ENCODE measurements at places on chromosomes 5 and 9.

DNA sequence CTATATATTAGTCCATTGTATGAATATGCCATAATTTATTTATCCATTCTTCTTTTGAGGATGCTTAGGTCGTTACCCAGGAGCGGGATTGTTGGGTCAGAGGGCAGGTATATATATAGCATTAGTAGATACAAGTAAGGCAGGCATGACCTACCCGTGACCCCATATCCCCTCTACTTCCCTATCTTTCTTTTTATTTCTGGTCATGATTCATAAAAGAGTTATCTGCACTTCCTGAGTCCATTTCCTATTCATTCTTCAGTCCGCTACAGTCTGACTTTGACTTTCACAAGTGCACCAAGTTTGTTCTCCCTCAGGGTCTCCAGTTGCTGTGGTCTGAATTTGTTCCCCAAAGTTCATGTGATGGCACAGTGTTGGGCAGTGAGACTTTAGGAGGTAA lies 6.9 kb downstream of the RHOBTB3 start:
- no peak for DNase-seq

DNA sequence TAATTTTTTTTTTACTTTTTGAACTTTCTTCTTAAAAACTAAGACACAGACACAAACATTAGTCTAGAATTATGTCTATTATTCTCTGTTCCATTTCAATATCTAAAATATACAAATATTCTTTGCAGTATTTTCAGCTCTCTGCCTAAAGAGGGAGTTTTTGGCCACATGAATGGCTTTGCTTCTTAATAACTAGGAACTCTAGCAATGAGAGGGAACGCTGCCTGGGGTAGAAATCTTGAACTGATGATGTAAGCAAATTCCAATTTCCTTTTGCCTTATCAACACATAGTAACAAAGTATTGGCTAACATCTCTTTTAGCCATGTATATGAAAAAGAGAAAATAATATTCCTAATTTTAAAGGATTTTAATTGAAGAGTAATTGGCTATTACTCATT lies 51.9 kb downstream of the SLC25A46 start:
- peak; percentile 16 for DNase-seq

- no peak for DNase-seq
Measured at GRCh38 chr5:2550509-2550908, 201.0 kb downstream of the IRX2 start.

DNA sequence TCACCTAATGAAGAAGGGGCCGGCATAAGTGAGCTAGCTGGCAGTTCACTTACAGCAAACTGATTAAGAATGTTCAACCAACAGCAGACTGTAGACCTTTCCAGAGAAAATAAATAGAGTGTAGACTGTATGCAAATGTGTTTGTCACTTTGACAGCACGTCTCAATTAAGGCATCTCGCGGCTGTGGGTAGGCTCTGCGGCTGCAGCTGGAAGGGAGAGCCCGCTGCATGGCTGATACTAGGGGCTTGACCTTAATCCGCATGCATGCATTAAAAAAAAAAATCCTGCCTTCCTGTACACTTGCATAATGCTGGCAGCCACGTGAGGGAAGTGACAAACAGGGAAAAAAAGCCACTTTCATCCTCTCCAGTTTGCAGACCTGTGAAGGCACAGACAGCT lies 82.3 kb downstream of the CRB2 start:
- no peak for DNase-seq

- no peak for DNase-seq
Measured at GRCh38 chr5:134403951-134404350, 7.7 kb downstream of the CDKN2AIPNL start.

GRCh38 chr9:20065046-20065445 lies 276.2 kb upstream of the SLC24A2 start:
- no peak for DNase-seq

- DNase-seq = no peak
Measured at GRCh38 chr5:107425541-107426031, 245.2 kb downstream of the EFNA5 start.

DNA sequence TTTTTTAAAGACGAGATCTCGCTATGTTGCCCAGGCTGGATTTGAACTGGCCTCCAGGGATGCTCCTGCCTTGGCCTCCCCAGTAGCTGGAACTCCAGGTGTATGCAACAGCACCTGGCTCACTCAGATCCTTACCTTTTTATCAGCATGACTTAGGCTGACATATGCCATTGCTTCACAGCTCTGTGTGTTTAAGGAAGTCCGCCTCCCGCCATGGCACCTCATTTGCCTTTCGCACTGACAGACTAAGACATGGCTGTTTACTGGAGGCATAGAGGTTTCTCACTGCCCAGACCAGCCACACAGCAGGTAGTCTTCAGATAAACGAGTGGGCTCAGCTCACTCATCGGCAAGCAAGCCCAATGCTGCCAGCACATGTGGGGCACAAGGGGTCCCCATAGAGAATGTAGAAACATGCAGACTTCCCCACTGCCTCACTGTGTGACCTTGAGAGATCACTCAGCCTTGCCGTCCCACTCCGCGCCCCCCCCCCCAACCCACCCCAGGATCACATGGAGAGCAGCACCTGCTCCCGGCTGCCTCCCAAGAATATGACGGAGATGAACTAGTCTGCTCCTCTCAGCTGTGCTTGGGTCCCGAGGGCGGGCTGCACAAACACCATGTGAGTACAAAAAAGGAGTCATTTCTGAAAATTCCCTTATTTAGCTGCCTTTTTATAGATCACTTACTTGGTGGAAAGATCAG lies 62.8 kb downstream of the DCP2 start:
- DNase-seq = no peak

- DNase-seq = no peak
Measured at GRCh38 chr5:175047048-175047447, 322.7 kb downstream of the MSX2 start.

- no peak for DNase-seq
Measured at GRCh38 chr9:75116306-75116705, 28.0 kb downstream of the OSTF1 start.

- DNase-seq = no peak
Measured at GRCh38 chr9:109894473-109894872, 114.5 kb downstream of the PALM2AKAP2 start.

DNA sequence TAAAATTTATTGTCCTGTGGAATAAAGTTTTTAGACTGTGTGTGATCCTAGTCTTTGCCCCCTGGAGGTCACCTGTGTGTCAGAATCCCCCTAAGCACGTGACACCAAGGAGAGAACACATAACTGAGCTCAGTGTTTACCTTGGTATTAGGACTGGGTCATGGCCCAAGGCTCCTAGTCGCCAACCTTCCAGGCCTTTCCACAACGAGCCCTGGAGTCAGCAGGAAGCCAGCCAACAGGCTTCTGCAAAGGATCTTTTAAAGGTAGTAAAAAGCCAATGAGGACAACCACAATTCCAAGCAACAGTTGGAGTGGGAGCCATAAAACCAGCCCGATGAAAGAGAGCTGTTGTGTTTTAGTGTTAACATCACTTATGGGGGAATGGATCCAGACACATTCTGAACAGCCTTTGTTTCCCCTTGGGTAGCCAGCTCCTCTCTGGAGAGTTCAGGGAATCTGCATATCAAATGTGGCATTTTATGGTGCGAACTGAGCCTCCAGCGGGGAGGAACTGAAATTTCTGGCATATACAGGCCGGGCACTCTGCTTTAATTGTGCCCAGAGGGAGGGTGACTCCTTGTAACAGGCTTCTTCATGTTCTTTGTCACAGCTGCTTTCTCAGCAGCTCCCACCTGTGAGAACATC lies 239.9 kb downstream of the FSTL4 start:
- DNase-seq = no peak

DNA sequence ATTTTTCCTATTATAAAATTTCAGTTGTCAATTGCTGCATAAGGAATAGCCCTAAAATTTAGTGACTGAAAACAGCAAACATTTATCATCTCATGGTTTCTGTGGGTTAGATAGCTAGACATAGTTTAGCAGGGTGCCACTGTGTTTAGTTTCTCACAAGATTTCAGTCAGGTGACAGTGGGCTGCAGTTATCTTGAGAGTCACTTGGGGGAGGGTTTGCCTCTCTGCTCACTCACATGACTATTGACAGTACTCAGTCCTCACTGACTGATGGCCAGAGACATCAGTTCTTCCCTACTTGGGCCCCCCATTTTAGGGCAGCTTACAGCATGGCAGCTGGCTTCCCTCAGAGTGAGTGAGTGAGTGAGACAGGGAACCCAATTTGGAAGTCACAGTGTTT lies 42.0 kb downstream of the PBX3 start:
- DNase-seq = no peak

DNA sequence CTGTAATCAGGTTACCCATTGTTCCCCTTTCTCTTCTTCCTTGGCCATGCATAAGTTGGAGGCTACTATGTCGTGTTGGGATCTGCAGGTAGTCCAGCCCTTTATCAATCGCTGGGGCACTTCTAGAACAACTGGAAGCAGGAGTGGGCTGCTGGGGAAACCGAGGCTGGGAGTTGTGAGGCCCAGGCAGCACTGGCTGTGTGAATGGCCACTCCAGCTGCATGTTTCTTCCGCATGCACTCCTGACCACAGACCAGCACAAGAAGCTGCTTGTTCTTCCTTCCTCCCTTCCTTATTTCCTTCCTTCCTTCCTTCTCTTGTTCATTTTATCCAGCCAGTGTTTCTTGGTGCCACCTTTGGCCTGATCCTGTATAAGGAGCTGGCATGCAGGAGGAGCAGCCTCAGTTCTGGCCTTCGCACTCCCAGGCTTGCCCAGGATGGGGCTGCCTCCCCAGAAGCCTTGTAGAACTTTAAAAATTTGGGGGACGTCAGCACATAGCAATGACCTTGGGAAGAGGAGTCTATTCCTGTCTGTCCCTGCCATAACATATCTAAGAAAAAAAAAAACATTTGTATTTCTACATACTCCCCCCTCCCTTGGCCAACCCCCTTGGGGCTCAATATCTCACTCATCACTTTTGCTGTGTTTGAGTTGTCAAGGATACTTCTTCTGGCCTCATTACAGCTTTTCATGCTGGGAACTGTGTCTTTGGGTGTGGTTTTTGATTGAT lies 20.8 kb upstream of the CXCL14 start:
- peak; percentile 13 for DNase-seq

- DNase-seq = no peak
Measured at GRCh38 chr9:126829035-126829434, 24.2 kb downstream of the ZBTB43 start.

- no peak for DNase-seq
Measured at GRCh38 chr9:21901546-21901945, 92.6 kb downstream of the CDKN2A start.

GRCh38 chr9:78507037-78507436 lies 210.1 kb downstream of the PSAT1 start:
- DNase-seq = no peak

- no peak for DNase-seq
Measured at GRCh38 chr9:110089681-110090370, 118.1 kb downstream of the C9orf152 start.

DNA sequence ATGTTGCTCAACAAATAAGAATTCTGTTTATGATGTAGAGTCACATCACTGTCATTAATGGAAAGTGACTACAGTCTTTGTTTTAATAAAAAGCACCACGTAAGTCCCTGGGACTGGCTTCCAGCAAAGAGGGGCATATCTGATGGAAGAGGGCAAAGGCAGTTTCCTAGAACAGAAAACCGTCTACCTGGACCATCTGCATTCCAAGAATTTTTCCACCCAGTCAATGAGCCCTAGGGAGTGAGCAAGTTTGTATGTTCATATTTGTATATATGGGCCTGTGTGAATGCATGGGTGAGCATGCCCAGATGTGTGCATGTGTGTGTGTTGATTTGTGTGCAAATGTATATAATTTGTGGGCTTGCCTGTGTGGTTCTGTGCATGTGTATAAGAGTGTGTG lies 156.8 kb upstream of the SEMA6A start:
- no peak for DNase-seq

DNA sequence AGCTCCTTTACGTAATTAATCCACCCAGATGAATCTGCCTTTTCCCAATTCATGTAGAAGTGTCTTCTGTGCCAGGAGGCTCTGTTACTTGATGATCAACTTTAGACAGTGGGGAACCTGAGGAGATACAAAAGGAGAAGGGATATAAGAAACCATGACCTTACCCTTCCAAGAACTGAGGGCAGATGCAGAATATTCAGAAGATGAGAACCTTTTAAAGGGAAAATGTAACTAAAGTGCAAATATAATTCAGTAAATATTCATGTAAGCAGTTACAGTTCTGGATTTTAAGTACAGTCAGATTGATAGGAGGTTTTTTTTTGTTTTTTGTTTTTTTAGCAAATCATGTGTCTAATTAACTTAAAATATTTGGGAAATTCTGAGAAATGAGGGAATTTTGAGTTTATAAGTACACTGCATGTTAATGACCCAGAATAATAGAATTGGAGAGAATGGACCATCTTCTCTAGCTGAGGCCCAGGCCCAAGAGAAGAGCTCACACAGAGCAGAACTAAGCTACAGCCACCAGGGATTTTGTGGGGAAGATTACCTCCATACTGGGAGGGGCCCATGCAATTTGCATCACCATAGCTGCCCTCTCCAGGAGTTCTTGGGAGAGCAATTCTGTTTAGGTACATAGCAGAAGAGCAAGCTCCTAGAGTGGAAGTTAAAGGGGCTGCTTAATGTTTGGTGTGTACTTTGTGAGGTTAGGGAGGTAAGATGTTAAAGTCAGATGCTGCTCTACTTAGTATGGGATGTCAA lies 61.5 kb downstream of the SV2C start:
- DNase-seq = no peak

GRCh38 chr5:112929336-112930081 lies 7.5 kb upstream of the REEP5 start:
- no peak for DNase-seq

DNA sequence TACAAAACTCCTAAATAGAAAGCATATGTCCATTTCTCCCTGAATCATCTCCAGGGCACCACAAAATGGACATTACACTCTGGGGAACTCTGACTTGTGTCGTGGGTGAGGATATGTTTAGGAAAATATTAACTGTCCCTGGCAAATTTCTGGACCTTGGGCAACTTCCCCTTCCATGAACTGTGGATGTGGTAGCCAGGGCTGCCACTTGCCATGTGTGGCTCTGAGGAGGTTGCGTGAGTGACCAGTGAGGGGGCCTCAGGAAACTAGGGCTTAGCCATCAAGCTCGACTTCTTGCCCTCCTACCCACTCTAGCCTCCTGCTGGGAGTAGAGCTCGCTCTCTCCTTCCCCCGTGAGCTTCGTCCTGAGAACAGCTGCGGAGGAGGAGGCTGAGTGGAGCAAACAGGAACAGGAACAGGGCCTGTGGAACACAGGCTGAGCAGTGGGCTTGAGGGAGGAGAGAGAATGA lies 13.8 kb upstream of the STC2 start:
- DNase-seq = no peak

- DNase-seq = no peak
Measured at GRCh38 chr5:57666582-57666981, 184.0 kb upstream of the ACTBL2 start.

- peak; percentile 39 for DNase-seq
Measured at GRCh38 chr5:66171349-66172344, 27.5 kb downstream of the SREK1 start.

- DNase-seq = peak; percentile 37
Measured at GRCh38 chr5:126015235-126016181, 407.7 kb upstream of the GRAMD2B start.

GRCh38 chr5:65078331-65078730 lies 309.6 kb downstream of the CWC27 start:
- no peak for DNase-seq
